ENCODE measurements at places on chromosomes 11 and 22. TPM values are rescaled to one million over a fixed set of nuclear protein-coding genes. Genes with fewer than 3 reads are reported as not detected.
A peak's percentile ranks its signal among the peaks of the same experiment; 100 is the strongest.

DNA sequence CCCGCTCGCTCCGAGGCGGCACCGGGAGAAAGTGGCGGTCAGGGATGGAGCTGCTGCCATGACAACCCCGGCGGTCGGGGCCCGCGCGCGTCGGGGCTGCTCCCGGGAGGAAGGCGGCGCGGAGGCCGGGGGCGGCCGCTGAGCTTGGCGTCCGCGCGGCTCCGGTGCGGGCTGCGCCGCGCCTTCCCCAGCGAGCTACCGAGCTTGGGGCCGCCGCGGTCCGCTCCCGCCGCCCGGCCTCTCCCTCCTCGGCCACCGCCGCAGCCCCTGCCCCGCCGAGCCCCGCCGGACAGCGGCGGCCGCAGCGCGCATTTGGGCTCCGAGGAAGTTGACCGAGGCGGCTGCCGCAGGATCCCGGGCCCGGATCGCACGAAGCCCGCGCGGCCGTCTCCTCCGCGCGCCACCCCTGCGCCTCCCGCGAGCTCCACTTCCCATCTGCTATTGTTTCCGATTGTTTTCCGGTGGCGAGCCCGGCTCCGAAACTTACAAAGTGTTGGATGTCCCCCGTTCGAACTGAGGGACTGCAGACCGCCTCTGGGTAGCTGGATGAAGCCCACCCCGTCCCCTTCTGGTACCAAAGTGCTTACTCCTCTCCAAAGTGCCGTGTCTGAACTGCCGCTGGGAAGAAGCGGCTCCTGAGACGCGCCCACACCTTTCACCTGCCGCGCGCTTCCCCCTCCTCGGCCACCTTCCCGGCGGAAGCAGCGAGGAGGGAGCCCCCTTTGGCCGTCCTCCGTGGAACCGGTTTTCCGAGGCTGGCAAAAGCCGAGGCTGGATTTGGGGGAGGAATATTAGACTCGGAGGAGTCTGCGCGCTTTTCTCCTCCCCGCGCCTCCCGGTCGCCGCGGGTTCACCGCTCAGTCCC lies 540.3 kb downstream of the NTM start:
- no peak for DNase-seq

DNA sequence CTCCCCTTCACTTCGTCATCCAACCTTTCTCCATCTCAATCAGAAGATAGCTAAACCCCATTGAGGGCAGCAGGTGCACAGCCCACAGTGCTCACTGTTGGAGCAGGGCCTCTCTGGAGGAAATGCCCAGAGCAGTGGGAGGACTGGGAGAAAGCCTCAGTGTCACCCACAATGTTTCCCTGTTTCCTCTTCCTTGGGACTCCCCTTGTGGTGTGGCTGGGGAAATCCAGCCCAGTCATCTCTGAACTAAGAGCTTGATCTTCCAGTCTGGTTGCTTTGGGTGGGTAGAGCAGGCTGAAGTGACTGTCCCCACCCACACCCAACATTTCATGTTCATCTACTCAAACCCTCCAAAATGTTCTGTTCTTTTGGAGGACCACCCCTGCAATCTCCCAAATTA lies 29.8 kb upstream of the EED start:
- no peak for DNase-seq

DNA sequence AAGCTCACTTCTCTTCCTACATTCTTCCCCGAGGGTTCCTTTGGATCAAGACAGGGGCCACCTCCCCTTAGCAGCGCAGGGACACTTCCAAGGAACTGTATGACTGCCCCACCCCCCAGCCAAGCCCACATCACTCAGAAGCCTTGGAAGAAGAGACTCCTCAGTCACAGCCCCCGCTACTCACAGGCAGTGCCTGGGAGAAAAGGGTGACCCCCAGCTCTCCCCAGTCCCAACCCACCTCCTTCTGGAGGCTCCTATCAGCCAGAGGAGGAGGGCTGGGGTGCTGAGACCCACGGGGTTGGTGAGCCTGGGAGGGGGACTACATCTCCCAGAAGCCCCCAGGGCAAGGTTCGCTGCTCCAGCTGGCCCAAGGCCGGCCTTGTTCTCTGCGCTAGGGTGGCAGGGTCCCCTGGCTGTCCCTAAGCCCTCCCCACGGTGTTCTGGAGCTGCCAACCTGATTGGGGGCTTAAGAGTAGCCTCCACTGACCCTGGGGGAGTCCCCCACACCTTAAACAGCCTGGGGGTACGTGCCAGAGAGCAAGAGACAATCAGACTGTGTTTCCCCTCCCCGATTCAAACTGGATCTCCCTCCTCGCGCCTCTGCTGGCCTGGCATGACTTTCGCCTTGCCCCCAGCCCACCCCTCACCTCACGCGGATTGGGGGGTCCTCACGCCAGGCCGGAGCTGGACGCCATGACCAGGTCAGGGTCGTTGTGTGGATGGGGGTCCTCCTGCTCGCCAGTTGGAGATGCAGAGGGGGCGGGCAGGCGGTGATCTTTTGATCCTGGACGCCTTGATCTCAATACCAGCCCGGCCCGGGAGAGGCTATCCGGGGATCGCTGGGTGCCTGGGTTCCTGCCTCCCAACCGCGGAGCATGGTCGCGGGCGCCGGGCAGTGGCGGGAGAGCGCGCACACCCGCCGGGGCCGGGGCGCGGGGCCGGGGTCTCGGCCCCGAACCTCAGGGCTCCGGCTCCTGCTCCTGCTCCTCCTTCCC lies 838 bp downstream of the BCL9L start:
- DNase-seq: no peak

- DNase-seq: no peak
Observed at GRCh38 chr11:73308961-73309919, 1.2 kb downstream of the ARHGEF17 start.

- DNase-seq: no peak
Observed at GRCh38 chr11:11349106-11349825, 3.8 kb downstream of the CSNK2A3 start.

GRCh38 chr22:29030618-29031226 lies 30.9 kb downstream of the C22orf31 start:
- no peak for DNase-seq

DNA sequence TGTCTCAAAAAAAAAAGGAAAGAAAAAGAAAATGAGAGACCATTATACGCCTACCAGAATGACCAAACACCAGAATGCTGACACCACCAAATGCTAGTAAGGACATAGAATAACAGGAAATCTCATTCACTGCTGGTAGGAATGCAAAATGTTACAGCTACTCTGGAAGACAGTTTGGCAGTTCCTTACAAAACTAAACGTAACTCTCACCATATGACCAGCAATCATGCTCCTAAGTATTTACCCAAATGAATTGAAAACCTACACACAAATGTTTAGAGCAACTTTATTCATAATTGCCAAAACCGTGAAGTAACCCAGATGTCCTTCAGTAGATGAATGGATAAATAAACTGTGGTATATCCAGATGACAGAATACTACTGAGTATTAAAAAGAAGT lies 7.2 kb downstream of the CHKA start:
- DNase-seq: no peak

DNA sequence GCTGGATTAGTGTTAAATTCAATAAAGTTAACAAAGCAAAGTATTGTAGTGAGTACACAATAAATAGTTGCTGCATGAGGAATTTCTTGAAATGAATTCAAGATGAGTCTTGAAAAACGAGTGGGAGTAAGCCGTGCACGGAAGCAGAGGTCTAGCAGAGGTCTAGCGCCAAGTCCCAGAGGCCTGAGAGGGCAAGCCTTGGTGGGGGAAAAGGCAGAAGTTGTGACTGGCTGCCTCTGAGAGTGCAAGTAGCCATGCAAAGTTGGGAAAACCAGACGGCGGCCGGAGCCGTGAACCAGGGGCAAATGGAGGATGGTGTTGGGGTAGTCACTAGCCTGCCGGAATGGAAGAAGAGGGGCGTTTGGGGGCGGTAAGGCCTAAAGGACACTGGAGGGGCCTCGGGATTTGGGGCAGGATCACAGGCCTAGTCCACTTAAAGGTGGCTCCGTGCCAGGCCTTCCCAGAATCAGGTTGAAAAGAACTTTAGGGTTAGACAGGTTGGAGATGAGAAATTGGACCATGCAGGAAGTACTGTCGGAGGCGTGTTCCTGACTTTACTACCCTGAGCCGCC lies 379 bp upstream of the SLC3A2 start:
- no peak for DNase-seq

- no peak for DNase-seq
Observed at GRCh38 chr22:23909296-23909898, 15.2 kb downstream of the MIF start.

- DNase-seq: peak; percentile 29
Observed at GRCh38 chr22:20422271-20423007, 15.2 kb downstream of the SCARF2 start.

GRCh38 chr11:12359761-12360160 lies 17.6 kb upstream of the PARVA start:
- no peak for DNase-seq

- no peak for DNase-seq
Observed at GRCh38 chr11:68441466-68442230, 18.9 kb upstream of the PPP6R3 start.

DNA sequence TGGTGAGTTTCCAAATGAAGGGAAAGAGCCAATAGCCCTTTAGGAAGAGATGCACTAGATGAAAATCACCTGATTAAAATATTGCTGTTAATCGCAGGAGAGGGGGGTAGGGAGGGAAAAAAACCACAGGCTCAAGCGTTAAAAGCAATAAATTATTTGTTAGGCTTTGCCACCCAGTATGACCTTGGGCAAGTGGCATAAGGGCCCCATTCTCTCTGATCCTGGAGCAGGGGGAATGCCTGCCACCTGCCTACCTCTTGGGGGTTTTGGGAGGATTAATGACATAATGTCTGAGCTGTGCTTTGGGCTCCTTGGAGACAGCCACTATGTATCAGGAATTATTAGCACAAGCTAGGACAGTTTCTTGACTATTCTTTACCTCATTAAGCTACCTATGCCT lies 80.0 kb downstream of the ZNRF3 start:
- DNase-seq: no peak

GRCh38 chr11:818396-819128 lies at the start of gene PNPLA2:
Gene PNPLA2, plus strand, starts transcription at chr11:818914. Its CDS starts 805 bp downstream, at chr11:819719.
- DNase-seq: no peak

- no peak for DNase-seq
Observed at GRCh38 chr22:39362932-39363331, 13.1 kb downstream of the SYNGR1 start.

DNA sequence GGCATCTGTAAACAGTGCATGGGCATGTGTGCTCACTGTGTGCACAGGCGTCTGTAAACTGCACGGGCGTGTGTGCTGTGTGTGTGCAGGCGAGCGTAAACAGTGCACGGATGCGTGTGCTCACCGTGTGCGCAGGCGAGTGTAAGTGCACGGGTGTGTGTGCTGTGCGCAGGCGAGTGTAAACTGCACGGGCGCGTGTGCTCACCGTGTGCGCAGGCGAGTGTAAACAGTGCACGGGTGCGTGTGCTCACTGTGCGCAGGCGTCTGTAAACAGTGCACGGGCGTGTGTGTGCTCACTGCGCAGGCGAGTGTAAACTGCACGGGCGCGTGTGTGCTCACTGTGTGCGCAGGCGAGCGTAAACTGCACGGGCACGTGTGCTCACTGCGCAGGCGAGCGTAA lies 22.4 kb downstream of the RNH1 start:
- DNase-seq: no peak

DNA sequence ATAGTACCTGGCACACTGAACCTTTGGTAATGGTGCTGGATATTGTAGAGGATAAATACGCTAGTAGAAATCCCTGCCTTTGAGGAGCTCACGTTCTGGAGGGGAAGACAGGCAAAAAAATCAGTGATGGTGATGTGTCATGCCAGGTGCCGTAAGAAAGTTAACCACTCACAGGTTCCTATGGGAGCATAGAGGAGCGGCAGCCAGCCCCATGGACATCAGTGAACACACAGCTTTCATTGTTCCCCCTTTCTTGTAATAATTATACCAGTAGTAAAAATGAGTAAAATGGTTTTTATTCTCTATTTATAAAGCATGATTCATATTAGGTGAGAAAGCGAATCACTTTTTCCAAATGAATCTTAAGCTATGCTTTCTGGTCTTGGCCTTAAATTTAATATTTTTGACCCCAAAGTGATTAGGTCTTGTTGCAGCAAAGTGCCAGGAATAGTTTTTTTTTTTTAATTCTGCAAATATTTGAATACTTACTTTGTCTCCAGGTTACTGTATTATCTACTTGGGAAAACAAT lies 57.9 kb downstream of the UVRAG start:
- DNase-seq: no peak

- no peak for DNase-seq
Observed at GRCh38 chr11:79578116-79578515, 137.3 kb upstream of the TENM4 start.

DNA sequence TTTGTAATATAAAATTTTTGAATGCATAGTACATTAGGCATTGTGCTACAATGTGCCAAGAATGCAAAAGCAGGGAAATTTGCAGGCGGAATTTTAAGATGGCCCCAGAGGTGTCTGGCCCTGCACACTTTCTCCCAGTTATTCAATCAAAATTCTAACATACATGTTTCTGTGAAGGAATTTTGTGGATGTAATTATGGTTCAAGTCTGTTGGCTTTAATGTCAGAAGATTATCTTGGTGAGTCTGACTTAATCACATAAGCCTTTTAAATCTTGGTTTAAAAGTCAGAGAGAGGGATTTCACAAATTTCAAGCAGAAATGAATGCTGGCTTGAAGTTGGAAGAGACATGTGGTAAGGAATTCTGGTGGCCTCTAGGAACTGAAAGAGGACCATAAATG lies 423.4 kb upstream of the CCDC179 start:
- no peak for DNase-seq

DNA sequence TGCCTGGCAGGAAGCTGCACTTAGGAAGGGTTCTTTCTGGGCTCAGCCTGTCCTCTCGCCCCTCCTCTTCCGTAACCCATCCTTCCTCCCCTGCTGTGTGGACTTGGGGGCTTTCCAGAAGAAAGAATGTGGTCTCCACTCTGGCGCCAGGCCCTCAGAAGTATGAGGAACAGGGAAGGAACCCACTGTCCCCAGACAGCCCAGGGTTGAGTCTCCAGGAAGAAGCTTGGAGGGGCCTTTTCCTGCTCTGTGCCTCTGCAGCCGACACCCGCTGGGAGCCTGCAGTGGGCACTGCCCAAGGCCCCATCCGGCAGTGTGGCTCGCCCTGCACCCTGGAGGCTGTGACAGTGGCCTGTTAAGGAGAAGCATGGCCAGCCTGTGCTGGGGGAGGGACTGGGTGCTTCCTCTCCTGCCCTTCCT lies 112.6 kb downstream of the ST3GAL4 start:
- DNase-seq: no peak

- DNase-seq: peak; percentile 64
Observed at GRCh38 chr22:20552443-20553401, 45.3 kb downstream of the MED15 start.

- DNase-seq: no peak
Observed at GRCh38 chr11:16982809-16983208, 31.4 kb downstream of the PLEKHA7 start.

GRCh38 chr11:90332415-90332814 lies 109.6 kb upstream of the CHORDC1 start:
- no peak for DNase-seq

GRCh38 chr11:68541991-68542390 lies 81.4 kb downstream of the PPP6R3 start:
- no peak for DNase-seq

- no peak for DNase-seq
Observed at GRCh38 chr11:94295534-94295933, 8.8 kb upstream of the IZUMO1R start.

- DNase-seq: no peak
Observed at GRCh38 chr11:46207270-46207669, 70.2 kb upstream of the CREB3L1 start.

WNT7B gene
- total RNA-seq: 6.6 TPM

SCGB1D2 gene
- not detected for total RNA-seq

GPHA2 gene
- total RNA-seq: not detected

LRRC10B gene
- 3.1 TPM for total RNA-seq

TMEM121B gene
- 10.0 TPM for total RNA-seq

VPREB3 gene
- not detected for total RNA-seq

CEND1 gene
- 5.9 TPM for total RNA-seq

SLC5A4 gene
- not detected for total RNA-seq

DDI1 gene
- total RNA-seq: not detected

C11orf97 gene
- total RNA-seq: not detected

KRTAP5-1 gene
- not detected for total RNA-seq
